Stimulated activated CD8-positive, alpha-beta memory T cell treated with anti-CD3 and anti-CD28 coated beads, Interleukin-2, amount 100 ng/mL, for 1 hour (primary cell): ENCODE measurements at places on chromosomes 2 and 18.

DNA sequence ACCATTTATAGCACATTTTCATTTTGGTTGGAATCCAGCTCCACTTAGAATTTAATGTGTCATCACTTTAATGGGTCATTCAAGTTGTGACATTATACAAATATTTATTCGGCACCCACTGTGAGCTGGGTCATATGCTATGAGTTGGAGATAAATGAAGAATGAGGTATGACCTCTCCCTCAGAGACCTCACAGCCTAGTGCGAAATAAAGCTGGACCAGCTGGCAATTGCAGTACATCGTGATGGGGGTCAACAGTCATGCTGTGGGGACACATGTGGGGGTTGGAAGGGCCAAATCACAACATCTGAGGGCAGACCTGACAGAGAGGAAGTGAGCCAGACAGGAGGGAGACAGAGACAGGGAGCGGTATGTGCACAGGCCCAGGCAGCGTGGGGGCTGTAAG lies 175.4 kb downstream of the MAIP1 start:
- no peak for DNase-seq

- DNase-seq: no peak
Observed at GRCh38 chr2:134253117-134253704, 661 bp upstream of the MGAT5 start.

- DNase-seq: no peak
Observed at GRCh38 chr2:85770786-85771409, 17.1 kb downstream of the ATOH8 start.

- DNase-seq: no peak
Observed at GRCh38 chr18:24111936-24112335, 26.9 kb upstream of the CABYR start.

GRCh38 chr2:138335036-138335435 lies 166.5 kb upstream of the SPOPL start:
- no peak for DNase-seq

DNA sequence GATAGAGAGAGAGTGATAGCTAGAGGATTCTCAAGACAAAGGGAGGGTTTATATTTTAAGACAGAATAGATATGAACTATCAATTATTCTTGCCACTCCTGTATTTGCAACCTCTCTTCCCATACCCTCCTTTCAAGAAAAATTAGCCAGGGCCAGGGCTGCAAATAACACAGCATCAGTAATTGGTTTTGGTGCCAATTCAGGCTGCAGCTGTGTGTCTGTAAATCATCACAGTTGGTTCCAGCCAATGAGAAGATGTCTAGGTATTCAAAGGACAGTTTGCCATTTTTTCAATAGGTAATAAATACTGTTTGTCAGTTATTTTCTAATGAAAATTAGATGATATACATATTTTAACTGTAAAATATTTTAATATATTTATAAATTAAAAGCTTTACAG lies 73.5 kb downstream of the WDPCP start:
- DNase-seq: no peak

GRCh38 chr2:38823386-38823785 lies 45.4 kb downstream of the GEMIN6 start:
- DNase-seq: no peak
